ENCODE measurements at places on chromosomes 5 and 9. TPM values are rescaled to one million over a fixed set of nuclear protein-coding genes. Genes with fewer than 3 reads are reported as not detected.

DNA sequence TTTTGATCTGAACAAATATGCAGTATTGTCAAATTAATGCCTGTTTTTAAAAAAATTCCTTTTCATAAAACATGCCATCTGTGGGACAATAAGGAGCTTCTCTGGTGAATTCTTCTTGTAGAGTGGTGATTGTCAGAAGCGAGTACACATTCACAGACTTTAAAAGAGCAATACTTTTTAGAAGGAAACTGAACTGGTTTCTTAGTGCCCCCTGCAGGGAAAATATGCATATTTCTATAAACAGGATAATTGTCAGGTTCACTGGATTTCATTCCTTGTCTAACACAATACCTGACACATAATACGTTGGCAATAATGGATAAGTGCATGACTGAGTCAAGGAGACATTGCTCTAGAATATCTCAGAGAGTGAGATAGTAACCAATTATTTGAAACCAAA is 133.7 kb downstream of the KIF4B start:
- DNase-seq, result no peak

DNA sequence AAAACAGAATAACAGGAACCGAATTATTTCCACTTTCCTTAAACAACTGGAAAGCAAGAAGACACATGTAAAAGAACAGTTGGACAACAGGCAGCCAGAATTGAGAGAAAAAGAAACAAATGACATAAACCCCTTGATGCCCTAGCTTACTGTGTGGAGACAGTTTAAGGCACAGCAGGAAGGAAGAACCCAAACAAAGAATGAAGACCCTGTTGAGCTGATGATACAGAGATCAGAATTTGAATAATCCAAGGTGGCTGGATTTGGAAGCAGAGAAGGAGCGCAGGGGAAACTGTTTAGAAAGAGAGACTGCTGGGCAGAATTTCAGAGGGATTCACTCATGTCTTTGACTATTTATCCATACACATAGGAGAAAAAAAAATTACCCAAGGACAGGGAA is 316.3 kb upstream of the POU5F2 start:
- no peak for DNase-seq

DNA sequence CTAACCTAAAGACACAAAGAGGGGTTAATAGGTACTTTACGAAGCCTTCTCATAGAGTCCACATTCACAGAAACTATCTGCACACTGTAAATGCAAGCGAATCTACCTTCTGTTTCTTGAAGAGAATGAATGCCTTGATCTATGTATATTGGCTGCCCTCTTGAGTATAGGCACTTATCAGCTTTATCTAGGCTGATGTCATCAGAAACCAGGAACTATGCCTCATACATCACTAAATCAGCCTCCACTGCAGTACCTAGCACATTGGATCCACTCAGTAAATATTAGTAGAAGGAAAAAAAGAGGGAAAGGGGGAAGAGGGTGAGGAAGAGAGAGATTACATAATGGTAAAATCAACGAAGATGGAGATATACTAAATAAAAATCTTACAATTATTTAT is 477.1 kb downstream of the CAAP1 start:
- no peak for DNase-seq

- no peak for DNase-seq
Measured at GRCh38 chr5:35842856-35843255, 13.8 kb upstream of the IL7R start.

DNA sequence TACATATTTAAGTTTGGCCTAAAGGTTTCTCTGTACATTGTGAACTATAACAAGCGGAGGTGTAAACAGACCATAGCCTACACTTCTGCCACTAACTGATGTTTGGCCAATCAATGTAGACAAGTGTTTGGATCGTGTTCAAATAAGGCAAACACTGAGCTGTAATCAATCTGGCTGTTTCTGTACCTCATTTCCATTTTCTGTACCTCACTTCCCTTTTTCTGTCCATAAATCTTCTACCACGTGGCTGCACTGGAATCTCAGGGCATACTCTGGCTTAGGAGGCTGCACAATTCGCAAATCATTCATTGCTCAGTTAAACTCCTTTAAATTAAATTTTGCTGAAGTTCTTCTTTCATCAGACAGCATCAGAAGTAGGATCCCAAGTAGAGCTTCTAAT is 140.9 kb downstream of the SLC25A46 start:
- DNase-seq, result no peak

GRCh38 chr5:32445287-32445758 is 783 bp upstream of the ZFR start:
- DNase-seq, result peak; percentile 9

DNA sequence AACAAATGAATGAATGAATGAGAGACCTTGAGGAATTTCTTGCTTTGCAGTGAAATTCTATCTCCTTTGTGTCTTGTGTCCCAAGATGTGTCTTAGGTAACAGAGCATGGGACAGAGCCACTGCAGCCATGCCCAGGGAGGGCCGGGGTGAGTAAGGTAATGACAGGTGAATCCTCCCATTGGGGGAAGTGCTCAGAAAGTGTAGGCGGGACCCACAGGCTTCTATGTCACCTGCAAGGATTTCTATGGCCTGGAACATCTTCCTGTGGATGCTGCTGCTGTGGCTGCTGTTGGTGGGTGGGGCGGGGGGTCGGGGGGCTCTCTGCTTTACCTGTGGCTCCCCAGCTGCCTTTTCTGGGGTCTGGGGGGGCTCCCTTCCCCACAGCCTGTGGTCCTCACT is 133.6 kb upstream of the IER5L start:
- DNase-seq, result no peak

DNA sequence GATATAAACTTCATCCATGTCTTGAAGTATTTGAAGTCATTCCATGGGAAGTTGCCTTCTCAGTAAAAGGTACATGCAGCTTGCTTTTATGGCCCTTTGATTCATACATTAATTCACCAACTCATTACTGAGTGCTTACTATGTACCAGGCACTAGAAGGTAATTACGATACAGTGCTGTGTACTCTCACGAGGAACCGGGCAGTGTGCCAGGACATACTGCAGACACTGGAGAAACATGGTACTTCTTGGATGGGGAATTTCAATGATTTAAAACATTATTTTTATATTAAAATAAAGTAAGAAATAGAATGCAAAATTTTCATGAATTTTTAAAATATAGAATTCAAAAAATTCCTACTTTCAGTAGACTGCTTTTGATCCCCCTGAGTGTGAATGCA is 71.4 kb upstream of the WDR41 start:
- no peak for DNase-seq

DNA sequence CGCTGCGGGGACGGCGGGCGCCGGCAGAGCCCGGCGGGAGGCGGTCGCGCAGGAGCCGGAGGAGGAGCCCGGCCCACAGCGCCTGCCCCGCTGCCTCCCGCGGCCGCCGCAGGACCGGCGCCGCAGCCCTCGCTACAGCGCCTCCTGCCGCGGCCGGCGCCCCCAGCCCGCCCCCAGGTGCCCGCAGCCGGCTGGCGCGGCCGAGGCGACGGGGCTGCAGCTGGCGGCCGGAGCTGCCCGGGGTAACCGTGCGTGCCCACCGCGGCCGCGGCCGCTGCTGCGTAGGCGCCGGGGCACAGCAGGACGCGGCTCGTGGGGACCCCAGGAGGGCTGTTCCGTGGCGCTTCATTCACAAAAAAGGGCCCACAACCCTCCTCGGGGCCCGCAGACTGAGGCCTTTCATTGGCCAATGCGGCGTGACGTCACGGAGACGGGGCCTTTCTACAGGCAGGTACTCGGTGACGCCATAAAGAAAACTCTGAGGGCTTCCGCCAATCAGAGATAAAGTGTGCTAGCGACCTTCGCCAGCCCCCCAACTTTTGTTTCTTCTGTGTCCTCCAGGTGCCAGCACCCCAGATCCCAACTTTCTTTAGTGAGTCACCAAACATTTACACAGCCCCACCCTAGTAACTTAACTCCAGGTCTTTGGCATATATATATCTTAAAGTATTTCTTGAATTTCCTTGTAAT is at the start of gene CDC14B:
Gene CDC14B, minus strand, starts transcription at position 353 of the 690 bp plus-strand sequence. CDS start 465 bp downstream, outside the sequence.
- DNase-seq, result peak; percentile 82

DNA sequence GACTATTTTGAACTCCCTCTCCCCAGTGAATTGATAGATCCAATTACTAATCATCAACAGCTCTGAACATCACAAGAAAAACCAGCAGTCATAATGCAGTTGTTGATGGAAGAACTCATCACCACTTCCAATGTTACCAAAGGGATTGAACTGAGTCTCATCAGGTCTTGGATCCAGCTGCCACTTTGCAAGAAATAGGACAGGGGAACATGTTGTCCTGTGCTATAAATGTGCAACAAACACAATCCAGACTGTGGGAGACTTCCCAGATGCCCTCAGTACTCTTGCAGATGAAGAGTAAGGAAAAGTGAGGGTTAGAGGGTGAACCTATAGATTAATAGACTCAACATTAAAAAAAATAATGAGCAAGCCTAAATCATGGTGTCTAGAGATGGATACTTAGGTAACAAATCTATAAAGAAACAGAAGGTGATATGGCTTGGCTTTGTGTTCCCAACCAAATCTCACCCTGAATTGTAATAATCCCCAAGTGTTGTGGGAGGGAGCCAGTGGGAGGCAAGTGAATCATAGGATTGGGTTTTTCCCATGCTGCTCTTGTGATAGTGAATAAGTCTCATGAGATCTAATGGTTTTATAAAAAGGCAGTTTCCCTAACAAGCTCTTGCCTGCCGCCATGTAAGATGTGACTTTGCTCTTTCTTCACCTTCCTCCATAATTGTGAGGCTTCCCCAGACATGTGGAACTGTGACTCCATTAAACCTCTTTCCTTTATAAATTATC is 63.4 kb upstream of the PAPPA start:
- DNase-seq, result no peak

DNA sequence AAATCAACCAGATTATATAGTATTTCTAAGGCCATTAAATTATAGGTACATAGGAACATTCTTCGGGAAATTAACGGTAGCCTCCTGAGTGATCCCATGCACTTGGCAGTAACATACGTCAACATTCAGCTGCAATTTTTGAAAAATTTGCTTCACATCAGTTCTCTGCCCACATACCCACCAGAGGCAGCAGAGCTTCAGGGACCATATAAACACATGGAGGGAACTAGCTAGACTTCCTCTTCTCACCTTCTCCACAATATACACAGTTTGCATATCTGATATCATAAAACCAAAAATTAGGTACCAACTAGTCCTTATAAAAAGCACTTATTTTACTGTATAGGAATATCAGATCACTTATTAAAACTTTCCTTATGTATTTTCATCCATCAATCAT is 4.8 kb downstream of the PSIP1 start:
- DNase-seq, result no peak

- DNase-seq, result no peak
Measured at GRCh38 chr9:37010180-37010579, 23.9 kb downstream of the PAX5 start.

DNA sequence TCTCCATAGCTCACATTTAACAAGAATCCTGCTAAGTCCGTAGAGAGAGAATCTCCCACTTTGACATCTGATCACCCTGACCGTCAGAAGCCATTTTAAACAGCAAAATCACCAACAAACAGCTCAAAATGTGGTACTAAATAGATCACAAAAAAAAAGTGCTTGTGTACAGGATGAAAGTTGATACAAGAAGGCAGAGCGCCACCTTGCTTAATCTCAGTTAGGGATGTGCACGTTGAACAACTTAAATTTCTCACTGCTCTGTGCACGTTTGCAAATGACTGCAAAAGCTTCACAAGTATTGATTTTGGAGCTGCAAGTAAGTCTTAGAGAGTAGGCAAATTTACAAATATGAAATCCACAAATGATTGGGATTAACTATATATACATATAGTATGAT is 63.1 kb upstream of the NREP start:
- DNase-seq, result no peak

- DNase-seq, result no peak
Measured at GRCh38 chr9:122228568-122229484, at the start of gene LHX6. LHX6 (minus strand) TSS chr9:122228957; CDS start chr9:122228740, 217 bp downstream.

DNA sequence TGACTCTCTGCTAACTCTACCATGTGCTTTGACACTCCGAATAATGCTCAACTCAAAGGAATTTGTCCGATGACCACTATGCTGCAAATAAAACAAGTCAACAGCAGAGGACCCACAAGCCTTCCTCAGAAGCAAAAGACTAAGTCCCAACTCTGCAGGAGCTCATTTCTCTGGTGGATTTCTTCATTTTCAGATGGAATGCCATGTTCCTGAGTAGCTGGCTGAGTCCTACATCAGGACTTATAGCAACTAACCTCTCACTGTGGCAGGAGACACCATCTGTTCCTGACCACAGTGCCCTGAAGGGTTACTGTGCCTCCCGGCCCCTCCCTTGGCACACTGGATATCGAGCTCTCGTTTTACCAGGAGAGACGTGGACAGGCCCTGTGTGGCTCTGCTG is 20.8 kb downstream of the LHFPL2 start:
- no peak for DNase-seq

DNA sequence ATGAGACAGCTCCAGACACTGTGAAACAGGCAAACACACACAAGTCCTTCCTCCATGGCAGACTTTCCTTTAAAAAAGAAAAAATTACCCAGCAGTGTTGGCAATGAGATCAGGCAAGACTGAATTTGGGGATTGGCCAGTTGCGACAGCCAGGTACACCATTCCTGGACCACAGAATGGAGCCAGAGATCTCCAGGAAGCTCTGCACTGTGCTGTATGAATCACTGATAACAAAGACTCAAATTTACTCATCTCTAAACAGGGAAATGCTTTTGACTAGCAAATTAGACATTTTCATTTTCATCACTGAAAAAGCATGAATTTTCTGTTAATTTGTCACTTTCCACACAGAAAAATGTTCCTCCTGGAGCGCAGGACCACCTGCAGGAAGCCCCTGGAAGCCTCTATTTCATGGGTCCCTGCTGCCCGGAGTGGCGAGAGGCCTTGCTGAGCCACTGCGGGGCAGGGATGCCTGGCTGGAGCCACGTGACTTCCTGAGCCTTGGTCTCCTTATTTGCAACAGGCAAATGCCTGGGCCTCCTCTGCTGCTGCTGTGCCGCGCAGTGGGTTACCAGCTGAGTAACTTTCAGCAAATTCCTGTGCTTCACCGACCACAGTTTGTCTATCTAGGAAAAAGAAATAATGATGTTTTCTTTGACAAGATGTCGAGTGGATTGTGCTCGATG is 185.9 kb upstream of the ZNF618 start:
- no peak for DNase-seq

DNA sequence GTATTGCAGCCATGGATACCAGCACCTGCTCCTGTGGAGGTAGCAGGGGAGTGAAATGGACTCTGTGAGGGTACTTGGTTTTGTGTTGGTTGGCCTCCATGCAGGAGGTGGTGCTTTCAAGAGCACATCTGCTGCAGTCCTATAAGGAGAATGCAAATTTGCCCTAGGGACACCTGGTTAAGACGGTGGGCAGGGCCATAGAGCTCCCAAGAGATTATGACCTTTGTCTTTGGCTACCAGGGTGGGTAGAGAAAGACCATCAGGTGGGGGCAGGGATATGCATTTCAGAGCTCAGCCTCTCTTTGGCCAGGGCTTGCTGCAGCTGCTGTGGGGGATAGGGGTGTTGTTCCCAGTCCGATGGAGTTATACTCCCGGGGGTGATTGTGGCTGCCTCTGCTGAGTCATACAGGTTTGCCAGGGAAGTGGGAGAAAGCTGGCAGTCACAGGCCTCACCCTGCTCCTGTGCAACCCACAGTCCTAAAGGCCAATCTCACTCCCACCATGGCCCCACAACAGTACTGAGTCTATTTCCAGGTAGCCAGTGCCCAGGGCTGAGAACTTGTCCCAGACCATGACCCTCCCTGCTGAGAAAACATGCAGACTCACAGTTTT is 14.0 kb upstream of the PDLIM4 start:
- DNase-seq, result no peak

GRCh38 chr5:173333925-173334661 is 5.9 kb upstream of the STC2 start:
- DNase-seq, result no peak

GRCh38 chr5:41893074-41893851 is 10.9 kb upstream of the RIMOC1 start:
- DNase-seq, result no peak

NXNL2 gene
- 0.78 TPM for total RNA-seq

HSPB3 gene
- total RNA-seq, result 0.47 TPM

NKD2 gene
- 3.0 TPM for total RNA-seq

COL15A1 gene
- 12.5 TPM for total RNA-seq

FAF2 gene
- total RNA-seq, result 32.6 TPM
